ENCODE measurements at places on chromosomes 2 and 18.

GRCh38 chr2:189477756-189478155 lies 36.5 kb downstream of the WDR75 start:
- DNase-seq: no peak

DNA sequence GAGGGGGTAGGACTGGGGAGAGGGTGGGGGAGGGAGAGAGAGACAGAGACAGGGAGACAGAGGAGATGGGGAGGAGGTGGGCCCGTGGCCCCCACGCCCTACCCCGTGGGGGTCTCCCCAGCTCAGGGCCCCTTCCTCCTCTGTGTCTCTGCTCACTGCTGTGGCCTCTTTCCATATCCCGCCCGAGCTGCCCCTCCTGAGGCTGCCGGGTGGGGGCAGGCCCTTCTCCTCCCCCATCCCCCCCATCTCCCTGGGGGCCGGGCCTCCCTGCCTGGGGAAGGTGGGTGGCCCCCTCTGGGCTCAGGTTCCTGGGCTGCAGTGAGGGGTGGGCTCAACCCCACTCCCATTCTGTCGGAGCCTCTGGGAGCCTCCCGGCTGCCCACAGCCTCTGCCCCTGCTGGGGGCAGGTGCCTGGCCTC lies 332 bp upstream of the PDCD1 start:
- peak; percentile 5 for DNase-seq

GRCh38 chr2:63827749-63828148 lies 13.9 kb upstream of the UGP2 start:
- DNase-seq: no peak

DNA sequence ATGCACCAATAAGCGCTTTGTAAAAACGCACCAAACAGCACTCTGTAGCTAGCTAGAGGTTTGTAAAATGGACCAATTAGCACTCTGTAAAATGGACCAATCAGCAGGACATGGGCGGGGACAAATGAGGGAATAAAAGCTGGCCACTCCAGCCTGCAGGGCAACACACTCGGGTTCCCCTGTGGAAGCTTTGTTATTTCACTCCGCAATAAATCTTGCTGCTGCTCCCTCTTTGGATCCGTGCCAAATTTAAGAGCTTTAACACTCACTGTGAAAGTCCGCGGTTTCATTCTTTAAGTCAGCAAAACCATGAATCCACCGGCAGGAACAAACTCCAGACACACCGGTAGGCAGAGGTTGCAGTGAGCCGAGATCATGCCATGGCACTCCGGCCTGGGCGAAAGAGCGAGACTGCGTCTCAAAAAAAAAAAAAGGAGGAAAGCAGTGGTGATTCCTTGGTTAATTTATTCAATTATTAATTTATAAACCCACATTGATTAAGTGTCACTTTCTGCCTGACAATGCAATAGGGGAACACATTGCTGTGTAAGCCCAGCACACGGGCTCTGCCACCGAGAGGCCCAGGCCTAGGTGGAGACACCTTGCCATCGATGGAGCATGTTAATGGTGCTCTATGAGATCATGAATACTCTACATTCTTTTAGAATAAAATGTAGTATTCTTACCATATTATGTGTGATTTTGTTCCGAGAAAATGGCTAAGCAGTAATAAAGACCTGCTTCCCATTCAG lies 687.6 kb upstream of the HS6ST1 start:
- no peak for DNase-seq

- no peak for DNase-seq
Measured at GRCh38 chr18:51891876-51892275, 448.1 kb upstream of the DCC start.

DNA sequence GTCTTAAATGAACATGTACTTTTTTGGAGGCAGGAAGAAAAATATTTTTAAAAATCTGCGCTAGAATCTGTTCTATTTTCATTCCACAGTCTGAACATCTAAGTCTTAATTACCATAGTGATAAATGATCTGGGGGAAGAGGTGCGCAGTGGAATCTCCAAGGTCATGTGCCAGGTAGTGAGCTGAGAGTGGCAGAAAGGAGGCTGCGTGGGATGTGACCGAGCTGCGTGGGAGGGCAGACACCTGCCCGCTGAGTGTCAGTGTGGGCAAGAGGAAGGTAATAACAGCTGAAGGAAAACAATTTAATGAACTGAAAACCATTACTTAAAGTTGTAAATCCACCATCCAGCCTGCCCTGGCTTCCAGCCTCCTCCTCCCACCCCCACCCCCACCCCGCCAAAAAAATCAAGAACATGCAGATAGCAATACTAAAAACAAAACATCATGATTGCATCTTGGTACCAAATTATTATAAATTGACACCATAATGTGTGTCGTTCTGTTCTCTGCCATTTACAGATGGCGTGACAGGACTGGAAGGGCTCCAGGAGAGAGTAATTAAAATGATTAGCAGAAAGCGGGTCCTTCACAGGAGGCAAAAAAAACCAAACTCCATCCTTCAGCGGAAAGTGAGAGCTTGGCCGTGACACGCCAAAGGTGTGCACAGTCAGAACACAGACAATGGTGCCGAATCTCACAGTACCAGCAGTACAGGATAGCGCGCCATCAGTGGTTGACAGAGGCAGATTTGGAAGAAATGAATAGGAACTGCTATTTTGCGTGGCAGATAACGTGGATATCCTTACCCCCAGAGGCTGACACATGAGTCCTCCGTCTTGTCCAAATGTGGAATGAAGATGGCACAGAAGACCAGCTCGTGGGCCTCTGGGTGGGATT lies 11.4 kb upstream of the DTNB start:
- no peak for DNase-seq

DNA sequence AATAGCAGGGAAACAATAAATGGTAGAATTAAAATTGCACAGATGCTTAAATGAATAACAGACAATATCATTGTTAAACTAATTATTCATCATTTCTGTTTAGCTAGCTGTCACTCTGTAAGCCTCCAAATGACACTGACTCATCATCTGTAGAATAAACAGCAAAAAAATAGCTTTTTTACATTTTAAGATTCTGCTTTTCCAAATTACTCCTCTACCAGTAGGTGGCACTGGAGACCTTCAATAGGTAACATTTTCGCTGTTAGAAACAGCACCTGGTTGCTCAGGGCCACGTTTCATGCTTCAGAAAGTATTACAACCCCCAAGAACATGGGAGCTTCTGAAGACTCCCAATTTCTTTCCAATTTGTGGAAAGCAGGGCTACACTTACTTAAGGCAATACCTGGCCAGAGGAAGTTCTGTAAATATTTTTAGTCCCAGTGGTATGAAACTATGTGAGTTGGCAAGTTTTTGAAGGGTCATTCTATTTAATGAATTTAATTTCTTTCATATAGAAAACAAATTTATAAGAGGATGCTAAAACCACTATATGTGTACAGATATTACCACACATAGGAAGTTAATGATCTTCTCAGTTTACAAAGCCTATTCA lies 45.4 kb downstream of the TTN start:
- DNase-seq: peak; percentile 60

DNA sequence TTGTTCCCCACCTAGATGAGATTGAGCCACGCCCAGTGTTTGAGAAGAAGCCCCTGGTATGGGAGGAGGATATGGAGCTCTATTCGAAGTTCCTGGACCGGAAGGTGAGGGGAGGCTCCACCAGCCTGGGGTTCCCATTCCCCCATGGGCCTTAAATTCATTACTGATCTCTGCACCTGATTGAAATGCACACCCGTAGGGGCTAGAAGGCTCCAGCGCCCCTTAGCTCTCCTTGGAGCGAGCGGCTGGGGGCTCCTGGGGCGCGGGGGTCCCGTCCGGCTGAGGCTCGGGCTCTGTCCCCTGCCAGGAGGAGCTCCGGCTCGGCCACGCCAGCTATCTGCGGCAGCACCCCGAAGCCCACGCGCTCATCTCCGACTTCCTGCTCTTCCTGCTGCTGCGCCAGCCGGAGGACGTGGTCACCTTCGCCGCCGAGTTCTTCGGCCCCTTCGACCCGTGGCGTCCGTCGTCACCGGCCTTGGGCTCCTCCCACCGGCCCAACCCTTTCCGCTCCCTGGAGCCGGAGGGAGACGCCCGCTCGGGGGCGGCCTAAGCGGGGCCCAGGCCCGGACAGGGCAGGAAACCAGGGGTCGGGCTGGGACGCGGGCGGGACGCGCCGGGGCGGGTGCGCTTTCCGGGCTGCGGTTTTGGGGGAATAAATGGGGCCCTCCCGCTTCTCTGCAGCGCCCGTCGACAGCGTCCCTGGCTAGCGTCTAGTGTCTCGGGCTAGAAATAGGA lies 10.9 kb downstream of the CATIP start:
- DNase-seq: peak; percentile 99

DNA sequence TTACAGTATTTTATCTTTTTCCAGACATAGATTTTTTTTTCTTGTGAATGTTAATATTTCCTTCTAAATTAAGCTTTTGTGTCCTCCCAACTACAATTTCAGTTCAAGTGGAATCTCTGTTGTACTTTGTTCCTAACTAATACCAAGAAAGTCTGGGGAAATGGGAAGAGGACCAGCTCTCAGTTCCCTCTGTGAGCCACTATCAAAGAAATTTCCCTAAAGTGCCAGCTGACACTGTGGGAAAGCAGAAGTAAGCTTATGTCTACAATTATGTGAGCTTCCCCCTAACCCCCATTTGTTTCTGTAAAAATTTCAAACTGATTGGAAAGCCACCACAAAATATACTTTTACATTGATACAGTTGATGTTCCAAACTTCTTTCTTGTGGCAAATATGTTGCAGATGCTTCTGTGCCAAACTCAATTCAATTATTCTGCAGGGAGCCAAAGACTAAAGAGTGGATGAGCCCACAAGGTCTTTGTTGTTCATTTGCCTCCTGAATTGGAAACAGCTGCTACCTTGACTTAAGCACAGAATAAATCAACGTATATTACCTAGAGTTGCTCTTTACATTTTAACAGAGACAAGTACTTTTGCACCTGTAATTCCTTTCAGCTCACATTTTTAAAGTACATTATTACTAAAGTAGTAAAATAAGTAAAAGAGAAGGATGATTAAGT lies 306.6 kb downstream of the PTH2R start:
- peak; percentile 9 for DNase-seq

DNA sequence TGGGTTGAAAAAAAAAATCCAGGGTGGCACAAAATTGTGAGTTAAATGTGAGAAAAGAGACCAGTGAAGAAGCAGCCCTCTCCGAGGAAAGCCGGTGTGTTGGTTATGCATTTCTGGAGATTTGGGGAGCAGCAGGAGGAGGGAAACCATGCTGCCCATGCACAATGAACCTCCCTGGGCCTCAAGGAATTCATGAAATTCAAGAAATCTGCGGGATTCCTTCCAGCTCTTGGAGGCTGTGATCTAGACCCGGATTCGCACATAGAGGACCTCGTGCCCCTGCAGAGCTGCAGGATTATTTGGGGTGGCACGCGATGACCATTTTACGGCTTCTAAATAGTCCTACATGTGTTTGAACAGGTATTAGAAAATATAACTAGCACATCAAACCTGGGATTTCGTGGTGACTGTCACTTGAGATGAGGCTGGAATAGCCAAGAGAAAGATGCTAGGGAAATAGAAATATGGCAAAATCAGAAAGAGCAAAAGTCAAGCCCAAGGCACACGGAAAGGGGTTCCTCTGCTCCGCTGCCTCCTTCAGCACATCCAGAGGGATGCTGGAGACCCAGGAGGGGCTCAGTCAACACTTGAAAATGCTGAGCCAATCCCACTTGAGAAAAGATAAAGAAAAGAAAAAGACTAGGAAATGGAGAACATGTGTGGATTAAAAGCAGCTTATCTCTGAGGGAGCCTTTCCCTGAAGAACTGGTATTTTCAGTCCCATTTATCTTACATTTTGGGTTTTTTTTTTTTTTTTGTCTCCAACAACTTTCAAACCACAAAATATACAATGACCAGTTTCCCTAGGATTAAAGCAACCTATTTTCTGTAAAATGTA lies 22.0 kb downstream of the KCTD1 start:
- no peak for DNase-seq

GRCh38 chr2:85057226-85057962 lies 75.8 kb upstream of the TCF7L1 start:
- peak; percentile 62 for DNase-seq

- no peak for DNase-seq
Measured at GRCh38 chr2:29703336-29703735, 218.1 kb downstream of the ALK start.

DNA sequence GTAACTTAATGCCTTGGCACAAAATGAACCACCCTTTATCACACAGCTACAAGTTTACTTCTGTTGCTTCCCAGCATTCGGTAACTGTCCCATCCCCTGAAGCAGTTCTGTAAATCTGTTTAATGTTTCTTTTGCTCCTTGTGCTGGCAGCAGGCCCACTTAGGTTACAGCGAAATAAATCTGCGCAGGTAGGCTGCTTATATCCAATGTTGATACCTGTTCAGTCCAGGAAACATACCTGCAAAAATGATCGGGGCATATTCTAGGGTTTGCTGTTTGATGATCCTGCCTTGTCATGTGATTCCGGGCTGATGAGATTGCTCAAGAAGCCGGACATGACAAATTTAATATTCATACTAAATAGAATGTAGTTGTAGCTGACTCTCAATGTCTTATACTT lies 23.3 kb downstream of the PELI1 start:
- DNase-seq: no peak

GRCh38 chr18:78986018-78986481 lies 6.4 kb downstream of the SALL3 start:
- peak; percentile 19 for DNase-seq

DNA sequence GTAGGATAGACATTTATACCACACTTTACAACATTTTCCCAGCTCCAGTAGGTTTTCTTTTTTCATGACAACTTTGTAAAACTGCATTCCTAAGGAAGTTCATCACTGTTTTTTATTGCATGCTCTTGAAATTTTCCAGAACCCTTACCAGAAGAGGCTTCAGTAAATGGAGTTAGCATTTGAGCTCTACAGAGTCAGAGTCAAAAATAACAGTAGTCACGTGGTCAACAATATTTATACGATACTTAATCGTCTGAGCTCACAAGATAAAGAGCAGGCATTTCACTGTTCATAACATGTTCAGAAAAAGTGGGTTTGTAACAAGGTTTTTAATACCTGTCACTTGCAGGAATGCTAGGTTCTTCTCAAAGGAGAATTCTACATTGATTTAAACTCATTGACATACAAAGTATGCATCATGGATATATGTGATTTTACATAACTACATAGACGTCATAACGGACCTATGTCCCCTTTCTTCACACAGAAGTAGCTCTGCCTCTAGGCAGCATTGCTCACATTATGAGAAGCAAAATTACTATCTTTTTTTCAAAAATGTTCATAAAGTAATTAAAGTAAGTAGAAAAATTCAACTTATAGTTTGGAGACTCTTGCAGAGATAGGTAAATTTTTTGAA lies 187.0 kb upstream of the COL3A1 start:
- no peak for DNase-seq

DNA sequence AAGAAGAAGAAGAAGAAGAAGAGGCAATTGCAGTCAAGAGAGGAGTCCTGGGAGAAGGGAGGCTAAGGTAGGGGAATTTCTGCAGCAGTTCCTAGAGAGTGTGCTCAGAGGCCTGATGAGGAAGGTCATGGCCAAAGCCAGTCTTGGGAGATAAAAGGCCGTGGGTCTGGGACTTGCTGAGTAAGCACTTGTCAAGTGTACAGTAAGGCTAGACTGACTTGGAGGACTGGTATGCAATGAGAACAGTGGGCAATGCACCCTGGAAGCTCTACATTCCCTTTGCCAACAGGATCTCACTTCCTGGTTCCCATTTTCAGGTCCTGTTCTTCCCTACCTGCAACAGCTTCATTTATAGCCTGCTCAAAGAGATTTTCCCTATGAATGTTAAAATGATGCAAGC lies 28.6 kb upstream of the CYP26B1 start:
- no peak for DNase-seq

- no peak for DNase-seq
Measured at GRCh38 chr18:1252534-1252933, 347.9 kb downstream of the ADCYAP1 start.

GRCh38 chr2:96763511-96764252 lies 3.0 kb downstream of the CNNM4 start:
- DNase-seq: no peak

GRCh38 chr2:10019174-10019573 lies 24.2 kb upstream of the KLF11 start:
- DNase-seq: peak; percentile 62

Measured in suppressor macrophage (primary cell).